ENCODE measurements at places on chromosomes 6 and 20.
A peak's percentile ranks its signal among the peaks of the same experiment; 100 is the strongest.

DNA sequence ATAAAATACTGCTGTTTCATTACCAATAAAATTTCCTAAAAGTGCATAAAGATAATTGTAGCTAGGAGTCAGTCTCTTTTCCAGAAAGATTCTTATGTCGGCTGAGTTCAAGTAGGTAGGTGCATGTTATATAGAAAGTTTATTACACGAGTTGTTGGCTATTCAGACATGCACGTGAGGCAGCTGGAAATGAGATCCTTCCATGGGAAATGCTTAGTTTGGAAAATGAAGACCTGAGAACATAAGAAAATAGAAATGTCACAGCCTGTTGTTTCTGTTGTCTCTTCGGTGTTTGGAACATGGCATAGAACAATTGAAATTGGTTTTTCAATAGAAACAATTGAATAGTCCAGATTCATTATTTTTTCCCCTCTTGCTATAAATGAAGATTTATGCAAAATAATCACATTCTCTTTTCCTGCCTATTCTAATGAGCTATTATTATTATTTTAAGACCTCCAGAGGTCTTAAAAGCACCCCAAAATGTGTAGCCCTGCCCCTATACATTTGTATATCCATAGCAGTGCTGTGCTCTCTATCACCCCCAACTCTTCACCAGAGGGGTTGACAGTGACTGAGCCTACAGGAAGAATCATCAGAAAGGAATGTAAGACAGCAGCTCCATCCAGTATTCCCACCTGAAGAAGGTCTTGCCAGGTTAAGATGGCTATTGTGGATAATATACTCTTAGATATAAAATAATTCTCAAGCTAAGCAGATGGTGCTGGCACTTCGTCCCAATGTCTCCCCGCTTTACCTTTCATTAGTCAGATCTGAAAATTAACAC, 82.2 kb downstream of the ZDHHC14 start:
- DNase-seq, result no peak

- no peak for DNase-seq
Measured at GRCh38 chr20:58072695-58073671, 155.5 kb downstream of the ANKRD60 start.

- DNase-seq, result no peak
Measured at GRCh38 chr6:143107911-143108761, 47.4 kb downstream of the AIG1 start.

GRCh38 chr6:37840143-37840939, 20.8 kb downstream of the ZFAND3 start:
- DNase-seq, result no peak

- DNase-seq, result no peak
Measured at GRCh38 chr20:20368418-20369249, 730 bp downstream of the INSM1 start.

DNA sequence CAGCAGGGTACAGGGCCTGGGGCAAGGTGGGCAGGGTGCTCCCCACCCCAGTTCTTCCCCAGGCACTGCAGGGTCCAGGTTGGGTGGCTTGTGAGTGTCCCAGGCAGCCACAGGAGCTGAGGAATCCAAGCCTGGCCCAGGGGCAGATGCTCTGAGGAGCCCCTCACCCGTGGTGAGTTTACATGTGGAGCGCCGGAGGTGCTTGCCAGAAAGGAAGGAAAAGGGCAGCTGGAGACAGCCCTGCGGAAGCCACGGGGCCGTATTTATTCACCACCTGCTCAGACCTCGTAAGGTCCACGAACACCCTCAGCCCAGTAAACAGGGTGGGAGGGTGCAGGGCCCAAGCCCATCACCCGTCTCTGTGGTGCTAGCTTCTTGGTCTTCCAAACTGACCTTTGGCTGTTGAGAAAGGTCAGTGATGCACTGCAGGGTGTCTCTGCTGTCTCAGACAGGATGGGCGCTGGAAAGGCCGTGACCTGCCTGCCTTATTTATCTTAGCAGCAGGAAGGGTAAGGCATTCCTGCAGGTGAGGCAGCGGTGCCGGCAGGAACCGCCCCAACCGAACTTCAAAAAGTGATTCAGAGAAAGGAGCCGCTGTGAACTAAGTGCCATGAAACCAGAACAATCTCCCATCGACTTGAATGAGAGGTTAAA, 4.0 kb upstream of the FRMD1 start:
- no peak for DNase-seq

GRCh38 chr20:21421601-21422236, 24.4 kb upstream of the NKX2-4 start:
- DNase-seq, result no peak

DNA sequence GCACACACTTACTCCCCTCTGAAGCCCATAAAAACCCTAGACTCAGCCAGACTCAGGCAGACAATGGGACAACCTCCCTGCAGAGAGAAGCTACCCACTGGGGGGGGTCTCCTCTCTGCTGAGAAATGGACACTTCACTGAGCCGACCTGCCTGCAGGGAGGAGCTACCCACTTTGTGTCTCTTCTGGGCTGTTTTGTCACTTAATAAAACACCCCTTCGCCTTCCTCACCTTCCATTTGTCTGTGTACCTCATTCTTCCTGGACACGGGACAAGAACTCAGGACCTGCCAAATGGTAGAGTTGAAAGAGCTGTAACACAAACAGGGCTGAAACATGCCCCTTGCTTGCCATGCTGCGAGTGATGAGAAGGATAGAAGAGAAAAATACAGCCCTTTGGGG, 151.7 kb upstream of the HDDC2 start:
- no peak for DNase-seq

- DNase-seq, result no peak
Measured at GRCh38 chr20:19652591-19653026, 105.4 kb upstream of the RIN2 start.

DNA sequence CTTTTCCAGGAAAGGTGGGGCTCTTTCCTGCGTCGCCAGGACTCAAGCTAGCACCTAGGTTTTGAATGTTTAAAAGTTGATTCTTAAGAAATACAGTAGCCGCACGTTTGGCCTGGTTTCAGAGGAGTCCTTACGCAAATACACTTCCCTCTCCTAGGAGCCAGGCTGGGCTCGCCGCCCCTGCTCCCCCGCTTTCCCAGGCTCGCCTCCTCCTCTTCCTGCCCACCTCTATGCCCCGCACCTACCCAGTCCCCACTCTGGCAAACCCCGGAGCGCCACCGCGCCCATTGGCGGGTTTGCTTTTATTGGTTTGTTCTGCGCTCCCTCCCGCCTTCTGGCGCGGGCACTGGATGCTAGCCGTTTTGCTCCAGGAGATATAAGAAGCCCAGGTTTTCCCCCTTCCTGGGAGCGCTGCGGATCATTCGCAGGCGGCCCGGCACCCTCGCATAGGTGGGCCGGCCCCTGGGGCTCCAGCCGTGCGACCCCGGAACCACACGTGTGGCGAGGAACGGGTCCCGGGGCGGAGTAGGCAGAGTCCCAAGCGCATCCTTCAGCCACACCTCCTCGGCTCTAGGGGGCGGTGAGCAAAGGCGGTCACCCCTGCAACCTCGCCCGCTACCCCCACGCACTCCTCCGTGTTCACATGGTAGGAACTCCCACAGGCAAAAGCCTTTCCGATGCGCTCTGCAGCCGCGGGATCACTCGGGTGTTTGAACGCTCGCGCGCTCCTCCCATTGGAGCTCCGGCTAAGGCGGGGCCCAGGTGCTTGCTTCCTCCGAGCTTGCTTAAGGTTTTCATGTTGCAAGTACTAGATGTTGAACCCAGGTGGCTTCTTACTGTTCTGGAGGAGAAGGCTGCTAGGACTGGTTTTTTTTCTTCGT, 119.0 kb downstream of the RTN4IP1 start:
- DNase-seq, result peak; percentile 72

GRCh38 chr20:40314278-40314677, 374.8 kb downstream of the MAFB start:
- DNase-seq, result no peak

- DNase-seq, result no peak
Measured at GRCh38 chr20:37922016-37922415, 19.1 kb downstream of the VSTM2L start.

GRCh38 chr6:131652472-131652871, 15.4 kb downstream of the ENPP3 start:
- DNase-seq, result no peak

DNA sequence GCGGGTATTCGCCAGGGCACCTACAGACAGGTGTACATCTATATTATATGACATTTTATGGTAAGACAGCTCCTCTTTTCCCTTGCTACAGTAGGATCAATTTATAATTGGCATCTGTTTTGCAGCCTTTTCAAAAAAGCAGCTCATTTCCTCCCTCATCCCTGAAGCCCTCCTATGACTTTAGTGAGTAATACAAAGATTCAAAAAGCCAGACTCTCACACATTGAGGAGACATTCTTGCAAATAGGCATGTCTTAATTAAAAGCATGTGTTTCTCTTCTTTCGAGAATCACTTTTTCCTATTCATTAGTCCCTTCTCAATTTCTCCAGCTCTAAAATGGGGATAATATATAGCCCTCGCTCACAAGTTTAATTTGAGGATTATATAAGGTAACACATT, 283.4 kb downstream of the TBC1D7 start:
- no peak for DNase-seq

GRCh38 chr6:53894091-53894490, 99.3 kb downstream of the LRRC1 start:
- peak; percentile 17 for DNase-seq

DNA sequence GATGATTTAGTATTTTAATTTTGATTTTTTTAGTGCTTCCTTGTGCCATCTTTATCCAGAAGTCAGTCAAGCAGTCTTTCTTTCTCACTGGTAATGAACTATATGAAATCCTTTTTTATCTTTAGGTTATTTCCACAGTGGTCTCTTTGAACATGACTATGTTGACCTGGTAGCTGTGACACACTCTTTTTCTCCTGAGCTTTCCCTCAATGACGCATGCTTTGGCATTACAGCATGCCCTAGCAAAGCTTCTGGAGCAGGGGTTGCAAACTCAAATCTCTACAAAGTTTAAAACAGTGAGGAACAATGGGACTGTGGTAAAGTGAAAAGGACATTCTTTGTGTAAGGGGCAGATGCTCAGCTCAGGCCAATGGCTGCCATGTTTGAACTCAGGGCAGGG, 4.5 kb upstream of the PLAGL1 start:
- no peak for DNase-seq

GRCh38 chr20:22333885-22334545, 250.4 kb downstream of the FOXA2 start:
- peak; percentile 20 for DNase-seq

- no peak for DNase-seq
Measured at GRCh38 chr6:111274593-111275217, 187.4 kb downstream of the SLC16A10 start.

DNA sequence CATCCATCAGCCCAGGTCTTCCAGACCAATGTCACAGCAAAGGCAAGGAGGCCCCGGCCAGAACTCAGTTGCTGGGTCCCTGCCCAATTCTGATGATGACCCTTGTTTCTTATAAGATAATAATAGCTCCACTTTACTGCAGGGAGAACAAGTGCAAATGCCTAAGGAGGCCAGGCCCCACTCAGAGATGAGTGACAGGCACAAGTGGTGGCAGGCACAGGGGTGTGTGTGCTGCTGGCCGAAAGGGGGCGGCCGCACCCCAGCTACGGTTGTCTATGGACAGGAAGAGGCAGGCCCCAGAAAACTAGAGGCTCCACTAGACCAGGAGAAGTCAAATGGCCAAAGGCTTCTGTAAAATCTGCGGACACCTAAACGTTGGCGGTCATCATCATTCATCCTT, 28.6 kb downstream of the GNAS-AS1 start:
- DNase-seq, result no peak

GRCh38 chr6:15977050-15977449, 151.8 kb upstream of the MYLIP start:
- DNase-seq, result no peak

DNA sequence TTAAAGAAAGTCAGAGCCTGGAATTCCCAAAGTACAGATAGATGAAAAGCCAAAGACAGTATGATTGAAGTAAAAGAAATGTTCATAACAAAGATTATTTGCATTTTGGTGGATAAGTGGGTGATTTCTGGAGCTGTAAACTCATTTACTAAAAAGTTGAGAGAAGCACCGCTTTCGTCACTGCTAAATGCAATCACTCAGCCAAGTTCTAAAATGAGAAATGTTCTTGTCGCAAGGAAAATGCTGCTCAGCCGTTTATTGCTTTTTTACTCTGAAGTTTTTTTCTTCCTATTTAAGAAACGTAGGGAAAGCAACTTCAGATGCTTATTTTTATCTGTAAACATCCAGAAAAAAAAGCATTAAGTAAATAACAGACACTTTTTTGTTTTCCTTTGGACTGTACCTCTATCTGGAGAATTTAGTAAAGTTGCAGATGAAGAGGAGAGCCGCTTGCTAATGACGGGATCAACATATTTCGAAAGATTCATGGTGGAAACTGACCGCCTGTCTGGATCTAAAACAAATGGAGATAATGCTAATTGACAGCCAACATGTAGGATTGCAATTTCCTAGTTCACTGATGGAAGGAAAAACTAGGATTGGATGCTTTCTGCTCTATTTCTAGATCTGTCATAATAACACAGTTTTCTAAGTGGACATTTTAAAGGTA, 93.8 kb upstream of the BCLAF1 start:
- DNase-seq, result no peak

DNA sequence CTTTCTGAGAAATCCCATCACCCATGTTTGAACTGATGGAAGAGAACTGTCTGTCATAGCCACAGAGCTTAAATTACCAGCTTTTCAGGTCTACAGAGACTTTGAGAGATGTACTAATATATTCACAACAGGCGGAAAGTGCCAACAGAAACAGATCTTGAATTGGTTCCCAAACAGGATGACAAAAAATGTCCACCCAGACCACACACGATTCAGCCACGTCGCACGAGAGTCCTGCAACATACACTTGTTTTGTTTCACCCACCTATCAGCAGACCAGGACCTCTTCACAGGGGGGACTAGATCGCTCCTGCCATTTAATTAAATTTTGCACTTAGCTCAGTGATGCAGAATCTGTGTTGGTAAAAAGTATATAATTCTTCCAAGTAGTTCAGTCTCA, 187.1 kb upstream of the CEP162 start:
- DNase-seq, result no peak

DNA sequence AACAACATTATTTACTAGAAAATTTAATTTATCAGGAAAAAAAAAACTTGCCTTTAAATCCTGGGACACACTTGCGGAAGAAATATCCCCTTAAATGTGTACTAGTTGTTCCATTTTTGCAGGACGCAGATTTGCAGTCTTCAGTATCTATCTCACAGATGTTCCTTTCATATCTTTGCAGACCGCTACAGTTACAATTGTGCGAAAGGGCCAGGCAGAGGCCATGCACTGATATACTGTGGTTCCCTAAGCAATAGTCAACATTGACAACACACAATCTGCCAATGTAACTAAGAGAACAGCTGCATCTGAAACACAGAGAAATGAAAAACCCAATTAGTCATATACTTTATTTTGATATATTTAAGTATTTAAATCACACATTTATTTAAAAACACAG, 411.2 kb downstream of the EYS start:
- no peak for DNase-seq

- no peak for DNase-seq
Measured at GRCh38 chr6:38218235-38218634, 398.7 kb downstream of the ZFAND3 start.

GRCh38 chr6:170369403-170369802, 62.8 kb downstream of the FAM120B start:
- no peak for DNase-seq

GRCh38 chr6:110348961-110349690, 9.0 kb downstream of the METTL24 start:
- no peak for DNase-seq

Data from CD4-positive, alpha-beta T cell treated with Interleukin-12 subunit alpha and Interleukin-12 subunit beta, for 1 hour (primary cell).